ENCODE measurements at places on chromosomes 1 and 21. TPM values are rescaled to one million over a fixed set of nuclear protein-coding genes. Genes with fewer than 3 reads are reported as not detected.
A peak's percentile ranks its signal among the peaks of the same experiment; 100 is the strongest.

RORC gene
- not detected for total RNA-seq

SPRR3 gene
- 0.70 TPM for total RNA-seq

SLC44A5 gene
- 1.6 TPM for total RNA-seq

TDRD5 gene
- total RNA-seq = not detected

LCE1A gene
- not detected for total RNA-seq

HMGCL gene
- total RNA-seq = 17.1 TPM

SLAMF7 gene
- total RNA-seq = 0.32 TPM

CHODL gene
- 0.38 TPM for total RNA-seq

FCGR2B gene
- not detected for total RNA-seq

GRCh38 chr1:112905395-112906149 lies 50.4 kb downstream of the SLC16A1 start:
- peaks cover 17% of the 10 kb centered on the region for H3K4me1 ChIP-seq
- no peak overlapping the region for H3K27ac ChIP-seq
- DNase-seq = no peak
- no peak overlapping the region for H3K4me3 ChIP-seq
- H3K27me3 ChIP-seq = no peaks in the 10 kb centered on the region

DNA sequence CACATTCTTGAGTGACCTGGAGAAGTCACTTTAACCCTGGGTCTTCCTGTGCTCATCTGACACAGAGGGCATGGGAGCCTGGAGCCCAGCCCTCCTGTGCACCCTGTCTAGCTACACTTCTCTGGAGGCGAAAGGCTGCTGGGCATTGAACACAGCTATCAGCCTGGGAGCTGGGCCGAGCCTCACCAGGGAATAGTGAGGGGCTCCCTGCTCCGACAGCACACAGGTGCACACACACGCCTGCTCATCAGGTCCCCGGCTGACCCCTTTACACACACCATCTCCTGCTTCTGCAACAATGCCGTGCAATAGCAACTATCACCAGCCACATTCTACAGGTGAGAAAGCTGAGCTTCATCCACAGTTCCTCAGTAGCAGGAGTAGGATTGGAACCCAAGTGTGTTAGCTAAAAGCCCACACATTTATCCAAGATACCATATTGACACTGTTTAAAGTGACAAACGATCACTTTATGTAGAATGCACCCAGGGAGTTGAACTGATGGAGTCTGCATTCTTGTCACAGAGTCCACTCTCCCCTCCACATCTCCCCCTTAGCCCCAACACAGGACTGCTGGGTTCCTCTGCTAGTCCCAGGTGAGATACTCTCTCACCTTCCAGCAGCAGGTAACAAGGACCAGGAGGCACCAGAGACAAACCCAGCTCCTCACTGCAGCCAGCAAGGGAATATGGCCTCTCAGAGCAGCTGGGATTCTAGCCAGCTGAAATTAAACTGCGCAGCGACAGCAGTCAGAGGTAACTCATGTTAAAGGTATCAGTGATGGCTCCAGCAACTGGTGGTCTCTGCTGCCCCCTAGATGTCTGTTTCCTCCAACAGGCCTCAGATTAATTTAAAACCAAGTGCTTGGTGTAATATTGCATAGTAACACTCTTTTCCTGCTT lies 18.3 kb upstream of the CAPN8 start:
- H3K36me3 ChIP-seq = no peaks in the 10 kb centered on the region
- no peaks in the 10 kb centered on the region for H3K4me1 ChIP-seq
- no peak for DNase-seq

- DNase-seq = no peak
- H3K27ac ChIP-seq = no peak overlapping the region
- H3K4me3 ChIP-seq = no peak overlapping the region
Measured at GRCh38 chr1:3014443-3015268, 6.6 kb upstream of the ACTRT2 start.

DNA sequence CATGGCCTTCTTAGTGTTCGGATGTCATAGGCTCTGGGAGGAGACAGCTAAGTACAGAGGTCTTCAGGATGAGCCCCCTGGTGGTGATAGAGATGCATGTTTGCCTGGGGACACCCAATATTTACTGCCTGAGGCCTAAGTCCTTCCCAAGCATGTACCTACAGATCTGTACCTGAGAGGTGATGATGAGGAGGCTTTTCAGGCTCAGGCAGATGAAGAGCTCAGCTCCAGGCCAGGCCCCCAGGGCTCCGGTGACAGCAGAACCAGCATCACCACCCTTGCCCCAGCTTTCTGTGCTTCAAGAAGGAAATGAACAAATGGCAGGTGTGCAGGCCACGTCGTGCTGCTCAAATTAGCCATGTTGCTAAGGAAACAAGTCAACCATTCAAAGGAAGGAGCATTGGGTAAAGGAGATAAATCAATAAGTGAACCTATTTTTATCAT lies 21.1 kb downstream of the CACNA1E start:
- no peaks in the 10 kb centered on the region for H3K27me3 ChIP-seq
- DNase-seq = no peak
- no peaks in the 10 kb centered on the region for H3K36me3 ChIP-seq
- no peak overlapping the region for H3K27ac ChIP-seq

GRCh38 chr1:30302858-30303257 lies 420.5 kb downstream of the MATN1 start:
- H3K27me3 ChIP-seq = peaks cover under 1% of the 10 kb centered on the region
- H3K4me3 ChIP-seq = no peak overlapping the region
- H3K27ac ChIP-seq = no peak overlapping the region
- DNase-seq = no peak
- no peaks in the 10 kb centered on the region for H3K4me1 ChIP-seq

DNA sequence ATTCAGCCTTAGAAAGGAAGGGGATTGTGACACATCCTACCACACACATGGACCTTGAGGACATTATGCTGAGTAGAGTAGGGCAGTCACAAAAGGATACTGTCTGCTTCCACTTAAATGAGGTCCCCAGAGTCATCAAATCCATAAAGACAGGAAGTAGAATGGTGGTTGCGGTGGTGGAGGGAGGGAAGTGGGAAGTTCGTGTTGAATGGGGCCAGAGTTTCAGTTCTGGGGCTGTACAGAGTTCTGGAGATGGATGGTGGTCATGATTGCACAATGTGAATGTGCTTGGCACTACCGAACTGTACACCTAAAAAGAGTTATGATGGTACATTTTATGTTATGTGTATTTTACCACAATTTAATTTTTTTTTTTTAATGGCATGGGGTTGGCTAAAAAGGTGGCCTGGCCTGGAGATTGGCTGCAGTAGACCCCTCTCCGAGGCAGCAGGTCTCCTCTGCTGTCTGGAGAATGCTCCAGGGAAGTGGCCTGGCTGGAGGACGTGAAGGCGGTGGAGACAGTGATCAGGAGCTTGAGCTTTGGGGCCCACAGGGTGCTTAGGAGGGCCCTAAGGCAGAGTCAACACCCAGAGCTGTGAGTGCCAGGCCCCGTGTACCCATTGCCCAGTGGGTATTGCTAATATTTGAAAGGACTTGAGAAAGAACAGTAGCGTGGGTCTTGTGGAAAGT lies 30.4 kb downstream of the IFNGR2 start:
- no peak overlapping the region for H3K27ac ChIP-seq
- no peak for DNase-seq
- H3K27me3 ChIP-seq = no peaks in the 10 kb centered on the region
- H3K4me1 ChIP-seq = peaks cover 18% of the 10 kb centered on the region
- H3K36me3 ChIP-seq = peaks cover 45% of the 10 kb centered on the region

- no peaks in the 10 kb centered on the region for H3K4me1 ChIP-seq
- H3K36me3 ChIP-seq = no peaks in the 10 kb centered on the region
- peak; percentile 49 for DNase-seq
- peaks cover 4% of the 10 kb centered on the region for H3K27me3 ChIP-seq
- H3K4me3 ChIP-seq = no peak overlapping the region
Measured at GRCh38 chr1:40344597-40344996, 27.5 kb upstream of the COL9A2 start.

- peaks cover 5% of the 10 kb centered on the region for H3K4me1 ChIP-seq
- no peak for DNase-seq
- H3K4me3 ChIP-seq = no peak overlapping the region
Measured at GRCh38 chr1:47513393-47513792, 75.5 kb downstream of the FOXD2 start.

- H3K4me3 ChIP-seq = peak overlapping the region; percentile 14
- H3K4me1 ChIP-seq = peaks cover 42% of the 10 kb centered on the region
- no peaks in the 10 kb centered on the region for H3K27me3 ChIP-seq
- DNase-seq = peak; percentile 94
Measured at GRCh38 chr1:151542710-151543129, 2.6 kb downstream of the TUFT1 start.

- DNase-seq = no peak
- no peaks in the 10 kb centered on the region for H3K36me3 ChIP-seq
- H3K27ac ChIP-seq = no peak overlapping the region
- H3K4me3 ChIP-seq = no peak overlapping the region
Measured at GRCh38 chr1:235601104-235601503, 48.5 kb downstream of the GNG4 start.

- H3K27me3 ChIP-seq = no peaks in the 10 kb centered on the region
Measured at GRCh38 chr1:155166471-155167165, 6.5 kb downstream of the KRTCAP2 start.

DNA sequence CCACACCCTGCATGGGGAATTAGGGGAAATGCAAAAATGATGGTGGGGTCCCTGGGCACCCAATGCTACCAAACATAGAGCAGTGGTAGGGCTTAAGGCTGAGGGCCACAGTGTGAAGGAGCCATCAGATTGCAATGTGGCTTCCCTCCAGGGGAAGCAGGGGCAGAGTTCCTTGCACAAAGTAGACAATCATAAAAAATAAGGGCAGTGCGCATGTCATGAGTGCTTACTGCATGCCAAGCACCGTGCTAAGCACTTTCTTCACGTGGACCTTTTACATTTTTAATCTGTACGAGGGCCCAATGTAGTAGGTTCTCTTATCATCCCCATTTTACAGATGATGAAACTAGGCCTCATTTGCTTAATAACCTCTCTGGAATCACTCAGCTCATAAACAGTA lies 56.6 kb downstream of the DDX20 start:
- H3K4me1 ChIP-seq = no peaks in the 10 kb centered on the region
- no peak for DNase-seq
- H3K27ac ChIP-seq = no peak overlapping the region
- H3K4me3 ChIP-seq = no peak overlapping the region
- H3K36me3 ChIP-seq = no peaks in the 10 kb centered on the region

DNA sequence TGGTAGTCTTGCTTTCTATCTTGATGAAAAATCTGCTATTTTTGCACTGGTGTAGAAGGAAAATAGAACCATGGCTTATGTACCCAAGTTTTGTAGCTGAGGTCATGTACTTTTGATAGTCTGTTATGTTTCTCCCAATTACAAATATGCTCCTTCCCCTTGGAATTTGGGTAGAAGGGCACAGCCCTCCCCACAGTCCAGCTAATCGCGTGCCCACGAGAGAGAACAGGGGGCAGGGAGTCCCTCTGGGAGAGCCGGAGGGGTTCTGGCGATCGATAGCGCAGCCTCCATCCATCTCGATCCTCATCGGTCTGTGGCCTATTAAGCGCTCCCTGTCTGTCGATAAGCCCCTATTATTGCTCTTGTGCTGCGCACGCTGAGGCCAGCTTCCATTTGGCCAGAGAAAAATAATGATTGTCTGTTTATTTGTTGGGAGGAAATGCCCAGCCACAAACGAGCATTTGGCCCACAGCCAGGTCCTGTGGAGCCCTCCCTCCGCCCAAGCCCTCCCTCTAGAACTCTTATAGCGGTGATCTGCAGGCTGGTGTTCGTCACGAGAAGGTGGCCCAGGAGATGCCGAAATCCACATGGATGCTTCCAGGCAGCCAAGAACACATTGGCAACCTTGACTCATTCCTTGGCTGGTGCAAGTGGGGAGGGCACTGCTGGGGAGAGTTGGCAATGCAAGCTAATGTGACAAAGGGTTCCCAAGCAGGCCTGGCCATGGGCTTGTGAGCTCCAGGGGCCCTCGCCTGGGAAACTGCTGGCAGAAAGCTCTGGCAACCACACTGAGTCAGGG lies 134.7 kb upstream of the TNR start:
- no peaks in the 10 kb centered on the region for H3K4me1 ChIP-seq
- H3K4me3 ChIP-seq = no peak overlapping the region
- DNase-seq = no peak
- no peaks in the 10 kb centered on the region for H3K36me3 ChIP-seq
- no peak overlapping the region for H3K27ac ChIP-seq
- no peaks in the 10 kb centered on the region for H3K27me3 ChIP-seq

DNA sequence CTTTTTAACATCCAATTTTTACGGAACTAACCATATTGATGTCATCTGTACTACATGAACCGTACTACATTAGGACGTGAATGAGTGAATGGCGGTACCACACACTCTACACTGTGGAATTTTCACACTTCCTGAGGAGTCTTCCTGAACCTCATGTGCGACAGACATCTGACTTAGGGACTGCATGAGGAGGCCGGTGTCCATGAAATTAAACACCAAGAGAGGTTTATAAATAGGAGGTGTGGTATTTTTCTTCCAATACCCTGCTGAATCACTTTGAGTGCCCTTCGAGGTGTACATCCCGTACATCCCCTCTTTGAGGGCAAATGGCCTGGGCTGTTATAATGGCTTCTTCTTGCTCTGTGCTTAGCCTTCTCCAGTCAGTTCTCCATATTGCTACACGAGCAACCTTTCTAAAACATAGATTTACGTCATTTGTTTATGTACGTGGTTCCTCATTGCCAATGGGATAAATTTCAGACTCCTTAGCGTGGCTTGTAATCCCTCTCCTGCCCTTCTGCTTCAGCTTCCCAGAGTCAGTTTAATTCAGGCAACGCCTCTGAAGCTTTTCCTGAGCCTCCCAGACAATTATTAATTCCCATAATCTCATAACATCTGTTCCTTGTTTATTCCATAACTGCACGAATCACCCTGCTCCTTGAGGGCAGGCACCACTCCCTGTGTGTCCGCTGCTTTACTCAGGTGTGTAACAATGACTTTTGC lies 9.4 kb downstream of the ST3GAL3 start:
- peaks cover 6% of the 10 kb centered on the region for H3K36me3 ChIP-seq
- no peak overlapping the region for H3K4me3 ChIP-seq
- peaks cover 7% of the 10 kb centered on the region for H3K4me1 ChIP-seq
- H3K27me3 ChIP-seq = no peaks in the 10 kb centered on the region
- no peak overlapping the region for H3K27ac ChIP-seq

DNA sequence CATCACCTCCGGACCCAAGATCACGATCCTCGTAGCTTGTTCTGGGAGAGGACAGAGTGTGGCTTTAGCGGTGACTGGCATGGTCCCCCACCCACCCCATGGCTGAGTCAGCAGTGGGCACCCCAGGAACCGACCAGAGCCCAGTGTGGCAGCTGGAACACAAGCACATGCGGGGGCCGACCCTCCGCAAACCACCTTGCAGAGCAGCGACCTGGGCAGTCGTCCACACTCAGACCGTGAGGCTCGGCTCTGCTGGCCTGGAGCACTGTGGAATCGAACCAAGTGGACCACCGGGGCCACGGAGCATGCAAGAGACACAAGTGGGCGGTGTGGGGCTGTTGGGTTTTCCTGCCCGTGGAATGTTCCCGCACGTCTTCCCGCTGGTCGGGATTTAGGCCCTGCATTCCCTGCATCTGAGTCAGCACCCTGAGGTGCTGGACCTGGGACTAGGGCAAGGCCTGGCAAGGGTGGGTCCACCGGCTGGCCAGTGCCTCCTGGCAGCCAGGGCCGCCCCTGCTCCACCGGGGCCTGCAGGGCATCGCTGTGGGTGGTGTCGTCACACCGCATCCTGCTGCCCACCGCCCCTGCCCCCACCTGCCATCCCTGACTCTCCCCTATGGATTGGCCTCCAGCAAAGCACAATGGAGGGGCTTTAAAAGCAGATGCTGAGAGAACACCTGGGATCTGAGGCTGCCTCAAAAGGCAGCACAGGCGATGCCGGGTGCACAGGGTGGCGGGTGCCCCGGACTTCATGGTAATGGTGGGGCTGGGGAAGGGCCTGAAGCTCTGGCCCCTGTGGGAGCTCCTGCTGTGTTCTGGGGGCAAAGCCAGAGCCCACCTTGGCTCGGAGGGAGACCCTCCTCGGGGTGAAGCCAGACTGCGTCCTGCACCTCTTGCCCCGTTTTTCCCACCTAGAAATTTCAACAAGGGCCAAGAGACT lies 18.5 kb downstream of the MORN1 start:
- H3K27me3 ChIP-seq = no peaks in the 10 kb centered on the region
- no peaks in the 10 kb centered on the region for H3K4me1 ChIP-seq
- no peak for DNase-seq
- no peak overlapping the region for H3K27ac ChIP-seq
